ENCODE measurements at places on chromosomes 12 and 14. TPM values are rescaled to one million over a fixed set of nuclear protein-coding genes. Genes with fewer than 3 reads are reported as not detected.

The KRT83 gene
- not detected for total RNA-seq

The PRB2 gene
- not detected for total RNA-seq

The GPR65 gene
- total RNA-seq = 3.0 TPM

The GARIN6 gene
- total RNA-seq = not detected

The GOLGA5 gene
- 35.2 TPM for total RNA-seq

The FSCB gene
- not detected for total RNA-seq

DNA sequence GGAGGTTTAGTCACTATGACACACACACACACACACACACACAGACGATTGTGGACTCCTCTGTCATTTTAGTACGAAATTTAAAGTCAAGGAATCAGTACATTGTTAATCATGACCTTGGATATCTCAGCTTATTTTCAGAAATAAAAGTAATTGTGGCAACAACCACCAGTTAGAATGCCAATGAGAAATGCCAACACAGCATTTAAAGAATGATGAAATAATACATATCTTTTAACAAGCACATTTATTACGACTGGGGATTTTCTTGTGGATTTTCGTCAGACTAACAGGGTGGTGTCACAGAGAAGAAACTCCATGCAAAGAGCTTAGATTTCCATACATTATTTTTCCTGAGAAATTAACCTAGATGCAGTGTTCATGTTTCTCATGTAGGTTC, 1289.4 kb downstream of the AACS start:
- no peak for DNase-seq

DNA sequence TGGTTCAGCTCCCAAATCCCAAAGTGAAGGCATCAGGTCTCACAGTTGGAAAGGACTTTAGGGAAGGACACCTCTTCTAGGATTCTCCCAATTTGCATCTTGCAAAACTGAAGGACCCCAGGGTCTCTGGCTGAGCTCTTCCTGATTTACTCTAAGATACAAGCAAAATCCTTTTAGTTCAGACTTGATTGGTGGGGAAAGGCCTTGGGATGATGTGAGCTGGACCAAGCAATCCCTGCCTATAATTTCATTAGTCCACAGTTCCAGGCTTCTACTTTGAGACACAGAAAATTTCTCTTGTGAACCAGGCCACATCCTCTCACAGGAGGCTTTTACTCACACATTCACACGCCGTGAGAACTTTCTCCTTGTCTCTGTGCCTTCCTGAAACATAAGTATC, 23.6 kb upstream of the VWF start:
- DNase-seq = no peak

GRCh38 chr12:77220586-77220985, 155.2 kb upstream of the E2F7 start:
- no peak for DNase-seq

DNA sequence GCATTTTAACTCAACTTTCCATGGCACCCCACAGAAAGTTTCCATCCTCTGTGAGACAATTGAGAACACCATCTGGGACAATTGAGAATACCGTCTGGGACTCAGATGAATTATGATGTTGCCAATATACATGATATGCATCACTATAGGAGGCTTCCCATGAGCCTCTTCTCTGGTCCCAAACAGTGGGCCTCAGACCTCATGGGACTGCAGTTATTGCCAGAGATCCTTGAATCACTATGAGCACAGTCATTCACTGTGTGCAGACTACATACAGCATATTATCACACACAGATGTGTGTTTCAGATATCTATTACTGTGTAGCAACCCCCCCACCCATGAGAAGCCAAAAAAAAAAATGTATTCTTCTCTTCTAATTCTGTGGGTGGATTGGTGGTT, 134.4 kb downstream of the GXYLT1 start:
- no peak for DNase-seq

DNA sequence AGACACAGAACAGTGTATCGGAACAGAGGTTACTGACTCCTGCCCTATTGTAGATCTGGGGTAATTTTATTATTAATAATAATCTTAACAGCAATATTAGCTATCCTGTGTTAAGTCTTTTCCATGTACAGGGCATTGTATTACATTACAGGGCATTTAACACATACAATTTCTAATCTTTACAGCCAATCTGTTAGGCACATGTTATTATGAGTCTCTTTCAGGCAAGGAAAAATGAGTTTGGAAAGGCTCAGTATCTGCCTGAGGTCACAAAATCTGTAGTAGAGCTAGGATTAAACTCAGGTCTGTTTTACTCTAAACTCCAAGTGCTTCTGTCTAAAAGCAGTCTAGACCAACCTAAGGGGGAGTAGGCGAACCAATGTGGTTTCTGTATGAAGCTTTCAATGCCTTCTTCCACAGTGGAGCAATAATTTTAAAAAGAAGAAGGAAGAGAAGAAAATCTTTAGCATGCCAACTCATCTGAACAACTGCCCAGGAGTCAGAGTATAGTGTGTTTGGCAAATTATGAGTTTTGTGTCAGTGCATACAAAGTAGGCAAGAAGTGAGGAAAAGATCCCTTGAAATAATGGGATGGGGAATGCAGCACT, 192.6 kb downstream of the CHST11 start:
- no peak for DNase-seq

DNA sequence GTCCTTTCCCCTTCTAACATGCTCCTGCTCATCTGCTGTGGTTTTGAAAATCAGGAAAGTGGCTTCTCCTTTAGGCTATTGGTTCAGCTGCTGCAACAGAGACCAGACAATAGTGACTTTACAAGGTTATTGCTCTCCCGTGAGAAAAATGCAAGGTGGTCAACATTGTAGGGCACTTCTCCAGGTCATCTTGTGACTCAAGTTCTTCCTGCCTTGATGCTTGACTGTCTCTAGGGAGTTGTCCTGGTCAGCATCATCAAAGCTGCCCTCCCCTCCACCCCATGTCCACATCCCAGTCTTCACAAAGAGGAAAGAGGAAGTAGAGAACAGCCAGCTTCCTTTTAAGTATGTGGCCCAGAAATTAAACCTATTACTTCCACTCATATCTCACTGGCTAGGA, 3.9 kb upstream of the TMEM63C start:
- DNase-seq = no peak

GRCh38 chr12:67141296-67142018, 127.7 kb upstream of the CAND1 start:
- DNase-seq = no peak

DNA sequence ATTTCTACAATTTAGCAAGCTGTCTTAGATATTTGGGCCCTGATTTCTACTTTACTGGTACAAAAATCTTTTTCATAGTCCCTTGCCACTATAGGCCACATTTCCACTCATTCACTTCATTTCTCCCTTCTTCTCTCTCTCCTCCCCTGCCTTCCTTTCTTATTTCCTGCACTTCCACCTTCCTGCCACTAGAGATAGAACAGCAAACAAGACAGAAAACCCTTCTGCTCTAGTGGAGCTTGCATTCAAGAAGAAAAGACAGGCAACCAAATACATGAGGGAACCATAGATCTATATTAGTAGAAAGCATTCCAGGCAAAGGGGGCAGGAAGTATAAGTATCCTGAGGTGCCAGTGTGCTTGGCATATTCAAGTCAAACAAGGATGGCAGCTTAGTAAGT, 623.5 kb downstream of the FLRT2 start:
- DNase-seq = no peak

DNA sequence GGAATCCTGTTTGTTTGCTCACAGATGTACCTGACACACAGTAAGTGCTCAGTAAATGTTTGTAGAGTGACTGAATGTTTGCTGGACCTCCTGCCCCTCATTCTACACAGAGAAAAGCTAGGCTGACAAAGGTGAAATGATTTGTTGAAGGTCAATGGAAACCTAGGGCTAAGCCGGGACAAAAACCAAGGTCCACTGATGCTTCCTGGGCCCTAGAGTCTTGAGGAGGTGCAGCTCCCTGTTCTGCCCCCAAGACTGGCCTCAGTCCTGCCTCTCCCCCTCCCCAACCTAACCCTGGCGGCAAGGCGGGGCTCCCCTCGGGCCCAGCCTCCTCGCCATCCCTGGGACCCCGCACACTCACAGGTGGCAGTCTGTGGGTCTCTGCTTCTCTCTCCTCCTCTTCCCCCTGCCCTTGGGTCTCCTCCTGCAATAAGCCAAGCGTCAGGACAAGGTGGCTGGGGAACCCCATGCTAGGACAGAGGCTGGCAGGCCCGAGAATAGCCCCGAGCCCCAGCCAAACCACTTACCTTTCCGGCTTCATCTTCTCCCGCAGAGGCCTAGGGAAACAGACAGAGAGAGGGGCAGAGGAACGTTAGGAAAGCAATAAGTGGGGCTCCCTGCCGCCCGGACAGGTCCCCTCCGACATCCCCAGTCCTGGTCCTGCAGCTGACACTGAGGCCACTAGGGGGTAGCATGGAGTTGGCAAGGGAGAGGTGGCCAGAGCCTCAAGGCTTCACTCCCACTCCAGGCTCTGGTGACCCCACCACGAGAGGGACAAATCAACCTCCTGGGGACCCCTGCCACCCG, 9.3 kb downstream of the PGF start:
- peak; percentile 74 for DNase-seq

DNA sequence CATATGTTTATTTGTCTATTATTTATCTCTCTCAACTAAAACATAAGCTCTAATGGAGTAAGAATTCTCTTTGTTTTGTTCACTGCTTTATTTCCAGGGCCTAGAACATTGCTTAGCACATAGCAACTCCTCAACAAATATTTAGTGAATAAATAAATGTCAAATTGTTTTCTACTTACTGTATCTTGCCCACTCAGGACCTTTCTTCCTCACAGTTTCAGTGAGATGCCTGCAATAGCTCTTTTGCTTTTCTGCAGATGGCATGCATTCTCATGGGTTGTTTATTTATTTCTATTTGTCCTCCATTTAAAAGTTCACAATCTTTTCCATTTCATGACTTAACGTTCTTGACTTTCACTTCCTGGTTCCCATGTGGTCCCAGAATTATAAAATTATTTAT, 94.9 kb upstream of the TTC7B start:
- DNase-seq = no peak

GRCh38 chr12:29241821-29242591, 92.9 kb downstream of the FAR2 start:
- peak; percentile 25 for DNase-seq

DNA sequence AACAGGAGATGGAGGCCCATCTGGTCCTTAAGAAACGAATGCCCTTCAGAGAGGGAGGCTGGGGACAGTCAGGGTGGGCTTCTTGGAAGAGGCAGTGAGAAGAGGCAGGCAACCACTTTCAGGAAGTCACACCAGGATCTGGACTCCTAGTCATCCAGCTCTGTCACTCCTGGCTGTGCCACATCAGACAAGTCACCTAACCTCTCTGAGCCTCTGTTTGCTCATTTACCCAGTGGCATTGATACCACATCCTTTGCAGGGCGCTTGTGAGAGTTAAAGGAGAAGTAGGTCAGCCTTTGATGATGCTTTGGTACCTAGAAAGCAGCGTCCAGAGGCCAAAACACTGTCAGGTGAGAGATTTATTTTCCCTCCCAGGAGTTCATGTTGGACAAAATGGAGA, 11.1 kb downstream of the CCDC197 start:
- DNase-seq = no peak

DNA sequence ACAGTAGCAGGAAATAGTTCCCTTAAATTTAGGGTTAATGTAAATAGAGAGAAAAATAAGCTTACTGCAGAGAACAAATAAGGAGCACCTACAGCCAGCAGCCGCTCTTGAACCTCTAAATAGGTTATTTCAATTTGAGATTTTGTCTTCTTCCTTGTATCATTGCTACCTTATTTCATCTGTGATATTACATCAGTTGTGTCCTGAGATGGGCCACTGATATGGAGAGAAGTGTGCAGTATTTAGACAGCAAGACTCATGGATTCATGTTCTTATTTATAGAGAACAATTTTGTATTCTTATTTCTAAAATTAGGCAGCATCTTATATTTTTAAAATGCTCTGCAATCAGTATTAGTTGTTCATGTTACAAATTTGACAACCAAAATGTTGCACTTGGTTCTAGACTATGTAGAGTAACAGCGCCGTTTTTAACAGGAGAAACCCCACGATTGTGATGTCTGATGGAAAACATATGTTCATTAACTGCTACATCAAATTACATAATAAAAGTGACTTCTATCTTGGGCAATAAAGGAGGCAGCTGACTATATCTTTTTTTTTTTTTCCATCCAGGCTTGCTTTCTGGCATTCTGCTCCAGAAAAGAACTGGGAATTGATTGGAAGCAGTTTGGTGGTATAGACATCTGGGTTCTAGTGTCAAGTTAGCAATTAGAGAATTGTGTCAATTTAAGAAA, 117.9 kb downstream of the CAND1 start:
- no peak for DNase-seq

DNA sequence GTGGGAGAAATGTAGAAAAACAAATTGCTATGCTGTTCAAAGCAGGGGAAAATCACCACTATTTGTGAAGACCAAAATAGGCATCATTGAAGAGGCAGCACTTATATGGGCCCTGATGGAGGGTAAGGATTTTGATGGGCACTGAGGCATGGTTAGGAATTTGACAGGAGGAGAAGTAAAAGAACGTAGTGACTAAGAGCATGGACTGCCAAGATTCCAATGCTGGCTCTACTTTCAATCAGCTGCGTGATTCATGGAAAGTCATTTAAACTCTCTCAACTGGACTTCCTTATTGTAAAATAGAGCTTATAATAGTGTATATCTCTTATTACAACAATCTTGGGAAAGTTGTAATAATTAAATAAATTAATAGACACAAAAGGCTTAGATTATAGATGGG, 267.7 kb upstream of the G2E3 start:
- DNase-seq = no peak

- DNase-seq = no peak
Observed at GRCh38 chr12:56374726-56375597, 12.3 kb upstream of the APOF start.

GRCh38 chr14:95696741-95697140, 10.5 kb downstream of the TCL1B start:
- DNase-seq = no peak

- no peak for DNase-seq
Observed at GRCh38 chr12:102501773-102502172, 21.4 kb upstream of the IGF1 start.

- DNase-seq = no peak
Observed at GRCh38 chr14:92953526-92953925, 30.6 kb downstream of the CHGA start.
